Cortex of kidney (tissue), 1 donor: ENCODE measurements at places on chromosomes 2 and 18.

DNA sequence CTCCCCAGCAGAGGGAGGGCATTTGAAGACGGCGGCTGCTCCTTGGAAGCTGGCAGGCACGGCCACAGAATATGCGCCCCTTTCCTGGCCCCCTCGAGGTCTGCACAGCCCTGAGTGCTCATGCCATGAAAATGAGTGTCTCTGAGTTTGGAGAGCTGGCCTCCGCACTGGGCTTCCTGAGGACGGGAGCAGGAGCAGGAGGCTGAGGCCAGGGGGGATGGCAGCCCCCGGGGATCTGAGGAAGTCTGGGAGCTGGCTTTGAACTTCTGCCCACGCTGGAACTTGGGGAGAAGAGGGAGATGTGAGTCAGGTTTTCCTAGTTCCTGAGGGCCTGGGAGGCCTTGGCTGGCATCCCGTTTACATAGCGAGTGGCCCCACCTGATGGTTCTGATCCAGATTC is 47.0 kb downstream of the RRM2 start:
- no peak for DNase-seq

DNA sequence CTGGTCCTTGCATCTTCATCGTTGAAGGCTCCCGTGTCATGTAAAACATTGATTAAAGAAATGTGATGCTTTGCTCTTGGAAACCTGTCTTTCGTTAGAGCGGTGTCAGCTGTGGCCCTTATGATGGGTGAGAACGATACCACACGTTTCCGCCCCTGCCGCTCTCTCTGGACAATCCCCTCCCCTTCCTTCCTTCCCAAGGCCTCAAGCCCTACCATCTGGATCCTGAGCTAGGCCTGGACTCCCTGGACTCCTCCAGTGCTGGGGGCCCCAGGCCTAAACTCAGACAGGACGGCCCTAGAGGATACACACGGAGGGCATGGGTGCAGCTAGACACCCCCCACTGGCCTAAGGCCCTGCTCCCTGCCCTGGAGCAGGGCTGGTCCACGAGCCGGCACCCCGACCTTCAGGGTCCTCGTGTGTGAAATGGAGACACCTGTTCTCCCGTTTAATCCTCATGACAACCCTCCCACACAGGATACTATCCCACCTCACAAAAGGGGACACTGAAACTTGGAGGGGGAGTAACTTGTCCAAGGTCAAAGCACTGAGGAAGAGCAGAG is 13.2 kb downstream of the BIN1 start:
- DNase-seq = no peak

GRCh38 chr2:5540856-5541255 is 151.3 kb upstream of the SOX11 start:
- no peak for DNase-seq

DNA sequence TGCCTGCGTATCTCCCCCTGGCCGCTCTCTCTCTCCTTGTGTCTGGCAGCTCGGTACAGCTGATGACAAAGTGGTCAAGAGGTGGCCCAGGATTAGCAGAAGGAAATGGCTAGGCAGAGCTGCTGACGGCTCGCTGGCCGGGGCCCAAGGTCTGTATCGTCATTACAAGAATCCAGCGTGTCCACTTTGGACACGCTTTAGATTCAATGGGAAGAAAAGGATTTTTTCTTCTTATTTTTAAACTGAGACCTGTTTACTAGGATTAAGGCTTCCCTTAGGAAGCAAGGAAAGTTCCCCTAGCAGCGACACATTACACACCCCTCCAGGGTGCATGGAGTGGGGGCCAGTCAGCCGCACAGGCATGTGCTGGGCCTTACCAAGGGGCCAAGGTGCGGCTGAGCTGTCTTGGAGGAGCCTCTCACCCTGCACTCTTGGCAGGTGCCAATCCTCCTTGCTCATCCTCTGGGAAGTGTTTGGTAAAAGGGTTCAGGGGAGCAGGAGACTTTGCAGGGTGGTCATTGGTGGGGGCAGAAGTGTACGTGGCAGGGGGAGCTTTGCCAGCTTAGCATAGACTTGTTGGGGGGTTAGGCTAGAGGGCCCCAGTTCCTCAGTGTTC is 76.8 kb downstream of the POLR1A start:
- DNase-seq = no peak

DNA sequence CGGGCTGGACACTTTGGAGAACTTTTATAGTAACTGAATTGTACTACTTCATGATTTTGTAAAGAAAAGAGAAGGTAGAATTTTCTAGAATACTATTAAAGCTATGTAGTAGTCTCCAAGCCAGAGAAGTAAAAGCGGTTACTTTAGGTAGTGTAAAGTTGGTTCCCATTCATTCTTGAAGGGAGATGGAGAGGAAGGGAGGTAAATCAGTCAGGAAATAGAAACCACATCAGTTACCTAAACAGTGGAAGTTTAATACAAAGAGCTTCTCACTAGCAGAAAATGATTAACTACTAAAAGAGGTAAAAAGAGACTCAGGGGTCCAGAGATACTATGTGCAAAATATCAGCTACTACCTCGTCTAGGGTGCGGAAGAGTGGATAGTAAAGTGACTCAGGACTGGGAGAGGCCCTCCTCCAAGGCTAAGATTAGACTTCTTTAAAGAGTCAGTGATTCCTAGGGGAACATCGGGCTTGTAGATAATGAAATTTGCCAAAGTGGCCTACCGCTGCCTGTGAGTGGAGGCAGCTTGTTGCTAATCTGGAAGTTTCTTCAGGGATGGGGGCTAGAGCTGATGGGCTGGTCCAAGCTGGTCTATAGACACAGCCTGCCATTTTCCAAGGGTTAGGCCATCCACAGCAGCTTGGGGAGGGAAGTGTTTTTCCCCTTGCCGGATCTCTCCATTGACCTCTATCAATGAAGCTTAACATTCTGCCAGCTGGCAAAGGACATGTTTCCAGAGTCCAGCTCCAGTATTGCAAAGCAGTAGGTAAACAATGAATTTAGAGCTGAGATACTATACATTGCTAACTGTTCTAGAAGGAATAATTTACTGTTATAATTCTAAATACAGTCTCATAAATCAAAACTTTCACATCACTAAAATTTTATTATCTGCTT is 246.4 kb upstream of the BOD1L2 start:
- DNase-seq = no peak
